ENCODE measurements at places on chromosomes 6 and 20. TPM values are rescaled to one million over a fixed set of nuclear protein-coding genes. Genes with fewer than 3 reads are reported as not detected.

DNA sequence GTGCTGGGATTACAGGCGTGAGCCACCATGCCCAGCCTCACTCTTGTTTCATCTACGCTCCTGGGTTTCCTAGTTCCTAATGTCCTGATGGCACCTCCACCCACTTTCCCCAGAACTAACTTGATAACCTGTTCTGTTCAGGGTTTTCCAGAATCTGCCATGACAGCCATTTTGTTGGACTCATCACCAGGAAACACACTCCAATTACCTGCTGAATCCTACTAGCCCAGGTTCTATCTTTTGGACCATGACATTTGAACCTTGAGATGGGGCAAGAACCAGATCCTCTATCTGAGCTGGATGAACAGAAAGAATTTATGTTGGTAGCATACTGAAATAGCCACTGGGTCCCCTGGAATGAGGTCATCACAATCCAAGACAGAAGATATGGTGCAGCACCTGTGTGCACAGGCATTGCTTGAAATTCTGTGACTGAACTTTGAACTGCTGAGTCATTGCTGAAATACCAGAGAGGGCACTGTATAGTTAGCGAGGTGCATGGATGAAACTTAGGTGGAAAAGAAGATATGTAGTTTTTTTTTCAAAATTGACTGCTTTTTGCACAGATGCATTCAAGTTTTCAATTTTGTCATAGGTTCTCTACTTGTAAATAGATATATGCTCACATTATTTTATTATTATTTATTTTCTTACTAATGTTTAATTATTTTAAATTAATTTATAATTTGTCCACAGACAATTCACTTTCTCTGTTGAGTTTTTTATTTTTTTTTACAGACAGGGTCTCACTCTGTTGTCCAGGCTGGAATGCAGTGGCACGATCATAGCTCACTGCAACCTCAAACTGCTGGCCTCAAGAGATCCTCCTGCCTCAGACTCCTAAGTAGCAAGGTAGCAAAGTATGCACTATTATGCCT is 42.8 kb upstream of the TASP1 start:
- H3K27me3 ChIP-seq = no peaks in the 10 kb centered on the region
- no peak overlapping the region for H3K27ac ChIP-seq
- DNase-seq = no peak
- no peak overlapping the region for H3K4me3 ChIP-seq

- H3K27me3 ChIP-seq = no peaks in the 10 kb centered on the region
- no peaks in the 10 kb centered on the region for H3K36me3 ChIP-seq
- H3K27ac ChIP-seq = no peak overlapping the region
- no peak overlapping the region for H3K4me3 ChIP-seq
Measured at GRCh38 chr6:131894493-131895424, 56.4 kb downstream of the CCN2 start.

KIFC1 gene
- 1.6 TPM for total RNA-seq

CALHM4 gene
- total RNA-seq = not detected

DNA sequence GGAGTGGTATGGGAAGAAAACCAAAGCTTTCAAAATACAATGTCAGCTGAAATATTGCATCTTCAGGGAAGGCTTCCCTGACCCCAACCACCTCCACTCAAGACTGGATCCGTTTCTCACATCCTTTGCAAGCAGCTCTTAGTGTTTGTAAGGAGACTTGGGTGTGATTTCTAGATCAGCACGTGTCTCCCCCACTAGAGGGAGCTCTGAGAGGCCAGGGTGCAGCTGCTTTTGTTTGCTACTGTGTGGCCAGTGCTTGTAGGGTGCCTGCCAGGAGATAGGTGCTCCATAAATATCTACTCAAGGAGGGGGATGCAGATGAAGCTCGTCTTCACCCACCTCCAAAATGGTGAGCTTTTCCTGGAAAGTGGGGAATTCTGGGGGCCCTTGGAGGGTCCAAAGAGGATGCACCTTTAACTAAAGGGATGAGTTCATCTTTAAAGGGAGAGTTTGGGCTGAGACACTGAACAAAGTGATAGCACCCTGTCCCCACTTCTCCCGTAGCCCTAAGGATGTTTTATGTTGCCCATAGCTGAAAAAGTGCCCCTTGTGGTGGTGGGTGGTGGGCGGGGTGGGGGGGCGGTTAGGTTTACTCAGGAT is 52.6 kb upstream of the MAFB start:
- H3K27me3 ChIP-seq = no peaks in the 10 kb centered on the region
- no peak overlapping the region for H3K4me3 ChIP-seq
- H3K36me3 ChIP-seq = no peaks in the 10 kb centered on the region
- H3K27ac ChIP-seq = no peak overlapping the region
- no peaks in the 10 kb centered on the region for H3K4me1 ChIP-seq

Measured in right atrium auricular region (tissue), 2 donors.